Fibroblast of upper back skin (primary cell): ENCODE measurements at places on chromosomes 4 and X.

DNA sequence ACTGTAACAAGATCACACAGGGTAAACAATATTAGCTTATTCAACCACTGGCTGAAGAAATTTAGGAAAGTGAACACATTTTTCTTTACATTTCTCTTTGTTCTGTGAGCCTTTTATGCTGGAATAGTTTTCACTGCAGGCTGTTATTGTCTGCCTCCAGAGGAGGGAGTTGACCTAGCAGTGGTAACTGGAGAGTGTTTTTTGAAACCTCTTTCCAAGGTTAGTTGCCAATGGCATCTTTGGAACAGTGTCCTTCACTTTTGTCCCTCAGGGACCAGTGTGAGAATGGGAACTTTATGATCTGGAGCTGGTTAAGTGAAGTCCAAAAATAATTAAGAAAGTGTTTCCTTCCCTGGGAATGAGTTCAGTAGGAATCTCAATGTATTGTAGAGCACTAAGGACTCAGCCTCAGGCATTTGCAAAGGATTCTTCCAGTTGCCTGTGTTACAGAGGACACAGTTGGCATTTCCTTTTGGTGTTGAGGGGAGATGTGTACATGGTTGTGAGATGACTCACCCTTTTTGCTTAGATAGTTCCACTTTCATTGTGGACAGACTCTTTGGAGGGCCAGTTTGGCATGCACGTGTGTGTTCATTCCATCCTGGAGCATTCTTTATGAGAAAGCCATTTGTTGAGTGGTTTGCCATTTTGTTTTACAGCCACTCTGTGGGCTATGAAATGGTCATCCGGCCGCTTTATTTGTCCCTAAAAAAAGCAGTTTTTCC, 61.3 kb downstream of the AR start:
- peak; percentile 92 for DNase-seq

GRCh38 chr4:101693842-101694398, 96.6 kb upstream of the BANK1 start:
- DNase-seq = no peak

DNA sequence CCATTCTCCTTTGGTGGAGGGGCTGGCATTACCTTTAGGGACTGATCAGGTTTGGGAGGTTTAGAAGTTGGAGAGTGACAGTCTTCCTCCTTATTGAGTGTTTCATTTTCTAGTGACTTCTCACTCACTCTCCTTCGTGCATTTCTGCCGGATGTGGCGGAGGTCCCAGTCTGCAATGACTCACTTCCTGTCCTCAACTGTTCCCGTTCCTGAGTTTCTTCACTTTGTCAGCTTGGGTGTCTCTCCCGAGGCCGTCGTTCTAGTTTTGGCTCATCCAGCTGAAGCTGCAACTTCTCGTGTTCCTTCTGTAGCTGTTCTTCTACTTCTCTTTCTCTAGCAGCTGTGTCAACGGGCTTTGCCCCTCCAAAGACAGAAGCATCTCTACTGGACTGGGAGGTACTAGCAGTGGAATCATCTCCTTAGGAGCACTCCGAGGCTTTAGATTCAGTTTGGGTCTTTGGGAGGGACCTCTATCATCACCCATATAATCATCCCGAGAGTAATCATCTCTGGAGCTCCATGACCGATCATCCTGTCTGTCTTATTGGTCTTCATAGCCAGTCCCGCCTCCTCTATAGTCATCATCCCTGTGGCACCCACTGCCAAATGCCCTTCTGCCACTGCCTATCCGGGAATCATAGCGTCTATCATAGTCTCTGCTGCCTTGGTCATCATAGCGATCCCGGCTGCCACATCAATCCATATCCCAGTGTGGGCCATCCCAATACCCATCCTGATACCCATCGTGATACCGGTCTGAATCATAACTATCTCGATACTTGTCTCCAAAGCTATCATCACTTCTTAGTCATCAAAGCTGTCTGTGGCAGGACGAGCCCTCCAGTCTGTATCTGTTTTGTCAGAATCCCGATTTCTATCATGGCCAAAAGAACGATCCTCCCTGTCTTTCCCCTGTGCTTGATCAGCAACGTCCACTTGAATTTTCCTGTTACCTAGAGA, 35.3 kb upstream of the VSIG4 start:
- DNase-seq = no peak

GRCh38 chr4:61782133-61782532, 582.0 kb downstream of the ADGRL3 start:
- DNase-seq = no peak

- DNase-seq = peak; percentile 93
Measured at GRCh38 chr4:165201806-165202205, 5.6 kb upstream of the KLHL2 start.

GRCh38 chr4:89284828-89285227, 22.8 kb downstream of the GPRIN3 start:
- DNase-seq = no peak

DNA sequence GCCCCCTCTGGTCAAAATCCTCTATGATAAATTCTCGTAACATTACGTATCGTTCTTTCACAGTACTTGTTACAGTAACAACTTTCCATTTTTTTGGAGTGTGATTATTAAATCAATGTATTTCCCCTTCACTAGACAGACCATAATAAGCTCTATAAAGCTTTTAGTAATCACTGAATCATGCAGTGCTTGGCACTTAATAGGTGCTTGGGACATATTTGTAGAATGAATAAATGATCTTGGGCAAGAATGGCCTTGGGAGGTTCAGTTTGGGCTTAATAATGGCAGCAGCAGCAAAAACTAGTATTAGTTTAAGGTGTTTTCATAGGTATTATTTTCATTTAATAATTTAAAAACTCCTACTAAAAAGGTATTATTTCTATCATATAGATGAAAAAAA, 33.4 kb upstream of the SFRP2 start:
- no peak for DNase-seq
